ENCODE measurements at places on chromosomes 11 and 22.

- DNase-seq, result no peak
Measured at GRCh38 chr11:890794-891540, 19.6 kb downstream of the CHID1 start.

DNA sequence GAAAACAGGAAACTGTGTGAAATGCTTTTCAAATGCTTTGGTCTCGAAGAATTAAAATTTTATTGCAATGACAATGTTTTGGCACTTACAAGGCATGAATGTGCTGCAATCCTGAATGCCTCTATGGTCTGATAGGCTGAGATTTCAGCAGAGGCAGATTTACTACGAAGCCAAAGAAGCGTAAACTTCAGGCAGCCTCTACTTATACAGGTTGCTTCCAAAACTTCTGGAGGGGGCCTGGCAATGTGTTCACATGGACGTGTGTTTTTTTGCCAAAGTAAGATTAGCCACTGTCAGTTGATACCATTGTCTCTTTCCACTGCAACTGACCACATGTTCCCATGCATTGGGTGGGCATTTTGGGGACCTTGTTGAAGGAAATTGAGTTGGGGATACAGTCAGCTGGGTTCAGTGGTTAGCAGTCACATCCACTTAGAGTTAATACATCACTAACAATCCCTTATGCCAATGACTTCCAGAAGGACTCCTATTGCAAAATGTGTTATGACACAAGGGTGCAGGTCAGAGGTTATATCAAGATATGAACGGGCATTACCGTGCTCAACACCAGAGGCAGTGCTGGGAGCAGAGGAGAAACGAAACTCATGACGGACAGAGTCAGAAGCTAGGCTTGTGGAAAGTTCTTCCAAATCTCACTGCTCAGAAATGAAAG lies 48.8 kb downstream of the ABTB2 start:
- DNase-seq, result peak; percentile 42

DNA sequence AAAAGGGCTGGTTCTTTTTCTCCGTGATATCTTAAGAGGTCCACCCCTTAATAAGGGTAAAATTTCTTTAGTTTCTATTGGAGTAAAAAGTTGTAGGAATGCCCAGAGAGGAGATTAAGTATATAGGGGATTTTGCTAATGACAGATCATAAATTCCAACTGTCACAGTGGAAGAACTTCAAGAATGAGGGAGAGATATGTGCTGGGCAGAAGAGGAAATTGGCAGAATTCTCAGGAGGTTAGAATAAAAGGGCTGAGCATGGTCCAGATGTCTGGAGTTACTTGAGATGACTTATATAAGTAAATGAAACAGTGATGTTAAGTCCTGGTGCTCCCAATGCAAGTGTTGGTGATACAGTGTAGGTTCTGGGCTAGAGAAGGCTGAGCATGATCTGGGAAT lies 417.6 kb upstream of the ARHGAP42 start:
- DNase-seq, result no peak

- no peak for DNase-seq
Measured at GRCh38 chr11:134532131-134532920, 120.3 kb upstream of the B3GAT1 start.

GRCh38 chr22:22398530-22399327 lies 109.8 kb downstream of the ZNF280B start:
- DNase-seq, result no peak

DNA sequence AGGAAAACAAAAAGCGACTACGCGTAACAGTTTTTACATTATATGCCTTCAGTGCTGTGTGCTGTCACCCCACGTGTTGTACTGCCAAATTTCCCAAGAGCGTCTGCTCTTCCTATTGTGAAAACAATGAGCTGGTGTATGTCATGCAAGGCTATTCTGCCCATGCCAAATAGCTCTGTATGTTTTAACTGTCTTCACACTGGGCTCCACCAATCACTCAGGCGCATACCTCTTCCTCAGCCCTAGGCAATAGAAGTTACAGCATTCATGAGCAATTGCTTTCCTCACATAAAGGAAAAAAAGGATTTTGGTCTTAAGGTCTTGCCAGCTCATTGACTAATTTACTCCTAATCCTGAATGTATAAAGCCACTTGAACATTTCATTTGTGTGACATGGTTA lies 606.8 kb downstream of the NTM start:
- DNase-seq, result no peak

GRCh38 chr11:63997104-63997700 lies 11.0 kb downstream of the OTUB1 start:
- no peak for DNase-seq

DNA sequence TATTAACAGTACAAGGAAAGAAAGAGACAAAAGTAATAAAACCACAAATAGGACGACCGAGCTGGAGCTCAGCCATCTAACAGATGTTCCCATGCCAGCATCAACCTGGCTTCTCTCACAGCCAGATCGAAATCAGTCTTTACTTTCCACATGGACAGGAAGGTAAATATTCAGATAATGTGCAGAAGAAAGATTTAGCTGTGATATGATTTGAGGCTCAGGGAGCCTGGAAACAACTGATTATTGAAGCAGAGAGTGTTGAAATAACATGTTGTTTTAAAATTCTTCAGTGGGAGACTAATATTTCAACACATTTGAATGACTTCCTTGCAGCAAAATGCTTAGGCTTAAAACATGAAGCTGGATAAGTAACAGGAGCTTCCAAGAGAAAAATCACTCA lies 546.8 kb downstream of the ETS1 start:
- no peak for DNase-seq

- DNase-seq, result no peak
Measured at GRCh38 chr22:45678961-45679912, 7.6 kb downstream of the ATXN10 start.

DNA sequence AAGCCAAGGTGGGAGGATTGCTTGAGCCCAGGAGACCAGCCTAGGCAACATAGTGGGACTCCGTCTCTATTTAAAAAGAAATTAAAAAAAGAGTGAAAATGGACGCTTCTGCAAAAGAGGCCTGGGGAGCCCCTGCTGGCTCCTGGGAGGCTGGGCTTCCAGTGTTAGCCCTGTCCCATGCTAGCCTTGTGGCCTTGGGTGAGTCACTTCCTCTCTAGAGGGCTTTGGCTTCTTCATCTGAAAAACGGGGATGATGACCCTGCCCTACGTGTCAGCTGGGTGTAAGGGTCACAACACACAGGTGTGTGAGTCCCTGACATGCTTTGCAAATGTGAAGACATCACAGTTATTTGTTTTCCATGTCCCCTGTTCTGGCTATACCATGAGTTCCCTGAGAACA lies 32.8 kb downstream of the FAM227A start:
- DNase-seq, result no peak

All from SK-N-MC (cell line).